ENCODE measurements at places on chromosomes 13 and 19.
A peak's percentile ranks its signal among the peaks of the same experiment; 100 is the strongest.

DNA sequence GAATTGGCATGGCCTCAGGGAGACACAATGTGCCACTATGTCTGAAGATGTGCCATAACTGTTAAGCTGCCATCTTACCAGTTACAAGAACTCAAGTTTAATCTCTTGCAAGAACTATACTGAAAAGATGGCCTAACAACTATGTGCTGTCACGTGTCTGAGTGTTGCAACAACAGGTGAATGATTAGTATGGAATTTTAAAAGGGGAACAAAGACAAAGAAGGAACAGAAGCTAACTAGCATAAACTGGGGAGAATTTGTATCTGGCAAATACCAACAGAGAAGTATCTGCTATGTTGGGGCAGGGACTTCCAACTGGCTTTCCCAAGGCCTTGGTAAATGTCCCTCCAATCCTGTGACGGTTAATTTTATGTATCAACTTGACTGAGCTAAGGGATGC is 11.5 kb upstream of the ACOD1 start:
- no peak for DNase-seq

GRCh38 chr19:55075371-55075998 is at the start of gene EPS8L1:
EPS8L1 (plus strand) TSS chr19:55075869; CDS start chr19:55076445, 576 bp downstream.
- DNase-seq, result no peak

- DNase-seq, result no peak
These were observed 13.7 kb downstream of the ZNF441 start for GRCh38 chr19:11780431-11781020.

DNA sequence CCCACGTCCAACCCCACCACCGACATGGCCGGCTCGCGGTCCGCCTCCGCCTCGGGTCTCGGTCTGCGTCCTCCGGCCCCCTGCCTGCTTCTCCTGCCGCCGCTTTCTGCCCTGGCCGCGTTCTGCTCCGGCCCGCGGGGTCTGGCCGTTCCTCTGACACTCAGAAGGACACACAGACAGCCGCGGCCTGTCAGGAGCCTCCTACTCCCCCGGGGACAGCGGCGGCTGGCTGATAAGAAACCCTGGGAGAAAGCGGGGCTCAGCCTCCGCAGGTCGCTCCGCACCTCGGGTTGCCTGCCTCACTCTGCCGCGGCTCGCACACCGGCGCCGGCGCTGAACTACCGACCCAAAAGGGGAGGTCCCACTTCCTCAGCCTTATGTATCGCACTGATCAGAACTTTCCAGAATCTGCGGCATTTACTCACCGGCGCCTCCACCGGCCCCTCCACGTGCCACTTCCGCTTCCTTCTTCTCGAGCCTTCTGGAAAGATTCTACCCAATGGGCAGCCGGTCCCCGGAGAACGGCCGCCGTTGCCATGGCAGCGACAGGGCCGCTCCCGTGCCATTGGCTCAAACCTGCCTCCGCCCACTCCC is at the start of gene HSPH1:
HSPH1 (minus strand) TSS at position 348 of the 594 bp plus-strand sequence; CDS start at position 26, 322 bp downstream.
- peak; percentile 98 for DNase-seq

- no peak for DNase-seq
These were observed 44.6 kb downstream of the ANKRD27 start for GRCh38 chr19:32630338-32630737.

GRCh38 chr13:67148161-67148571 is 82.0 kb downstream of the PCDH9 start:
- DNase-seq, result no peak

GRCh38 chr13:23357349-23357748 is 76.2 kb downstream of the SACS start:
- no peak for DNase-seq

All from CD4-positive, alpha-beta T cell treated with Interleukin-17A for 4 hours (primary cell).